GDM1 (cell line): ENCODE measurements at places on chromosomes 1 and 21.

GRCh38 chr1:162632217-162632666 lies at the start of gene DDR2:
Gene DDR2, plus strand, starts transcription at chr1:162632464. Its CDS starts 86,600 bp downstream, at chr1:162719064.
- DNase-seq = no peak

GRCh38 chr1:227559499-227559898 lies 3.9 kb upstream of the ZNF678 start:
- no peak for DNase-seq

DNA sequence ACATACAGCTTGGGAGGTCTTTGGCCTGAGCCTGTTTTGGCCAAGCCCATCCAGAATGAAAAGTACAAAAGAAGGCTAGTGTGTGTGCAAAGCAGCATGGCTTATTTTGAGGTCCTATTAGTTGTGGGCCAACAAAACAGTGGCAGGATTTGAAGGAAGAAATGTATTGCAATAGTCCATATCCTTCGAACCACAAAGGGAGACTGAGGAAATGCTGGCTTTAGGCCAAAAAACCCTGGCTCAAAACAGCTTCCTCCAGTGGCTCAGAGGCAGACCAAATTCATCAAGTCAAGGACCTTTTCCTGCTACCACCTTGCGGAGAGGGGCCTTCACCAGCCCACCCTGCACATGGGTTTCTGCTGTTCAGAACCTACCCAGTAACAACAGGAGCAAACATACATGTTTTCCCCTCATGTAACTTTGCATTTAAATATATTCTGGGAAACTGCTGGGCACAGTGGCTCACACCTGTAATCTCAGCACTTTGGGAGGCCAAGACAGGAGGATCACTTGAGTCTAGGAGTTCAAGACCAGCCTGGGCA lies 43.3 kb downstream of the VPS26C start:
- DNase-seq = no peak

GRCh38 chr1:153563483-153563901 lies 2.2 kb downstream of the S100A2 start:
- DNase-seq = no peak

DNA sequence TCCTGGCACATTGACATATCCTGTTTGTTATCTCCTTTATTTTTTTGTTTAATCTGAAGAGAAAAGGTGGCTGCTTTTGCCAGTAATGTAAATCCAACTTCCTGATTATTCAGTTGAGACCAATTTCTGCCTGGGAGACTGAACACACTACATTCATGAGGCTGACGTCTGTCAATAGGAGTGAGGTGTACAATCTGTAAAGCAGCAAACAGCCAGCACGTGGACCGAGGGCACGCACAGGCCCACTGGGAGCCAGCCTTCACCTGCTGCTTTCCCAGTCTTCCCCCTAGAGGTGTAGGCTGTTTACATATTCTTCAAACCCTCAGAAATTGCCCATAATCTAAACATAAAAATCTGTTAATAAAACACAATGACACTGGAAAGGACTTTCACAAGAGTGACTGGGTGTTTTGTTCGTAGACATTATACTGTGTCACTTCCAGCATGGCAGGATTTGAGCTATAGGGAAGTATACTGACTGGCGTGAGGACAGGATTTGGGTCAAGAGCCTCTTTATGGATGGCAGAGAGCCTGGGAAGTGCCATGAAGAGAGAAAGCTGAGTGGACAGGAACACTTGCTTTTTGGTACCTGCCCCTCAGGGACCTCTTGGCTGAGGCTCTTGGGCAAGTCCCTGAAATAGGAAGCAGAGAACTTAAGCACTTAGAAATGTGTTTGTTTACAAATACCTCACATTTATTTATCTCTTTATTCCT lies 552.9 kb upstream of the CAMK1G start:
- no peak for DNase-seq

DNA sequence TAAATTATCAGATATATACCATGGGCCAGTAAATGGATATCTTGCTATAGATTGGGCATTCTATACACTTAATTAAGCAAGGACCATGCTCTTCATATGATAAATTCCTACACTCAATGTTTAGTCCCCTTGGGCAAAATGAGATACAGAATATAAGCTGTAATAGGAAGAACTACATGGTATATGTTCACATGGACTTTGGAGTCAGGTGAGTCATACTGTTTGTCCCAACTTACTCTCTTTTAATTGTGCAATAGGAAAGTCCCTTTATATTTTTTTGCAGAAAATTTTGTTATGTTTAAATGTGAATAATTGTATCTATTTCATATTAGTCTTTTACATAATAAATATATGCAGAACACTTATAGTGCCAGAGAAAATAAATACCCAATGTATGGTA lies 820.2 kb upstream of the ADAMTS5 start:
- no peak for DNase-seq

GRCh38 chr1:210446479-210446878 lies 117.8 kb downstream of the HHAT start:
- no peak for DNase-seq

DNA sequence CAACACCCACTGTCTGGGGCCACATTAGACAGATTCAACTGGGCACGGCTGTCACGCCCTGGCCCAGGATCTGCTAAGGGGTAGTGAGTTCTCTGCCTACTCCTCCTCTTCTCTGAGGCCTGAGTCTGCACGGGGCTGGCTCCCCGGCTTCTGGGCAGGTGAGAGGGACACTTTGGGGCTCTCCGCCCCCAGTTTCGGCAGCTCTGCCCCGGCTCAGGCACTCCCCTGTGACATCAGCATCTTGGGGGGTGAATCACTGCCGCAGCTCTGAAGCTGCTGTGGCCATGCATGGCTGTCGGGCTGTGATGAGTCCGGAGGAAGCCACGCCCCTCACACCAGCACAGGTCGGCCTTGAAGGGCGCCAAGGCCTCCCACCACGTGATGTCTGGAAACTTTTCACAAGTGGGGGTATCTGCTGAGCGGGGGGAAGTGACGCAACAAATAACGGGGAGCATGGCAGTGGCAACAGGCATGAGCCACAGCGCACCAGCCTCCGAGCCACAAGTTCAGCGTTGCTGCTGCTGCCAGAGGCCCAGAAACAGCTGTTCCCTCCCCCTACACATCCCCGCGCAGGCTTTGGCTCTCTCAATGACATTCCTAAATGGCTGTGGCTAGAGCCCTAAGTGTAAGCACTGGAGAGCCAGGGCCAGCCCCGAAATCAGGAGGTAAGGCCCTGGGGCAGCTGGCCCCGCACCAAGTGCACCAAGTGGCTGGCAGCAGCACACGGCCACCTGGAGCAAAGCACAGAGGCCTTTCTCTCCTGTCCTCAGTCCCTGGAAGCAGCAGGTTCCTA lies 26.3 kb downstream of the ZBTB17 start:
- DNase-seq = no peak

- DNase-seq = no peak
Observed at GRCh38 chr1:6928106-6928885, 143.0 kb downstream of the CAMTA1 start.

DNA sequence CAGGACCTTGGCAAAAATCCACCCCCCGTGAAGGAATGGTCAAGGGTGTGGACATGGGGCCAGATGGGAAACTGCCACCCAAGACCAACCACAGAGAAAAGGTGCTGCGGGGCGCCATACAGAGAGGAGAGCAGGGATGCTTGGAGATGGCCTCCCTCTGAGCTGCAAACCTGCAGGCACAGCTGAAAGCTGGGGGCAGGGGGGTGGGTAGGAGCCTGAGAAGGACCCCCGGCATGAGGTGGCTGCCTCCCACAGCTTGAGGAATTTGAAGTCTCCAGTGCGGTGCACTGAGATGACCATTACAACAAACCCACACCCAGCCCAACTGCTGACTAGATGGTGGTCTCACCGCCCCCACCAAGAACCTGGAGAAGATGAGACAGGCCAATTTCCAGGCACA lies 84.8 kb downstream of the WDR4 start:
- no peak for DNase-seq

DNA sequence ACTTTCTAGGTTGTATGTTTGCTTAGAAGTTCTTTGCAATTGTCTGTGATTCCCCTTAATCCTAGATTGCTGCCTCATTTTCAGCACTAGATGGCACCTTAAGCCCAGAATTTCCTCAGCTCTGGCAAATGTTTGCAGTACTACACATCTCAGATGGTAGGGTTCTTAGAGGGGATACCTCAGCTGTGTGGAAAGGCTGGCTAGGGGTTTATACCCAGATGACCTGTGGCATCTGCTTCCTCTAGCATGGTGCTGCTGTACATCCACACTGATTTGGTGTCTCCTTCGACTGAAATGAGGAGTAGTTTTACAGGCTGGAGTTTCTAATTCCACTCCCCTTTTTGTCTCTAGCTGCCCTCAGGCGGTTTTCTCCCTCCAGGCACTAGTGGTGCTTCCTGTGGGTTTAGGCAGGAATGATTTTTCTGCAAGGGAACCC lies 23.5 kb downstream of the ASB17 start:
- peak; percentile 19 for DNase-seq

DNA sequence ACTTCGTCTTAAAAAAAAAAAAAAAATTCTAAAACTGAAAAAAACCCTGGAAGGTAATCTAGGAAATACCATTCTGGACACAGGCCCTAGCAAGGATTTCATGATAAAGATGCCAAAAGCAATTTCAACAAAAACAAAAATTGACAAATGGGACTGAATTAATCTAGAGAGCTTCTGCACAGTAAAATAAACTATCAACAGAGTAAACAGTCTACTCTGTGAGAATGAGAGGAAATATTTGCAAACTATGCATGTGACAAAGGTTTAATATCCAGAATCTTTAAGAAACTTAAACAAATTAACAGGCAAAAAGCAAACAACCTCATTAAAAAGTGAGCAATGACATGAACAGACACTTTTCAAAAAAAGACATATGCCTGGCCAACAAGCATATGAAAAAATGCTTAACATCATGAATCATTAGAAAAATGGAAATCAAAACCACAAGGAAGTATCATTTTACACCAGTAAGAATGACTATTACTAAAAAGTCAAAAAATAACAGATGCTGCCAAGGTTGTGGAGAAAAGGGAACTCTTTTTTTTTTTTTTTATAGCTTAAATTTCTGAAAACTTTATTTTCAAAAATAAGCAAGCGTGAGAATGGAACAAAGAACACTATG lies 29.4 kb upstream of the RNPC3 start:
- no peak for DNase-seq

GRCh38 chr1:38283696-38284470 lies 237.3 kb upstream of the POU3F1 start:
- DNase-seq = no peak

- DNase-seq = no peak
Observed at GRCh38 chr1:32786856-32787255, 30.3 kb downstream of the YARS1 start.

GRCh38 chr1:204495777-204496176 lies 1.2 kb upstream of the PIK3C2B start:
- DNase-seq = no peak

DNA sequence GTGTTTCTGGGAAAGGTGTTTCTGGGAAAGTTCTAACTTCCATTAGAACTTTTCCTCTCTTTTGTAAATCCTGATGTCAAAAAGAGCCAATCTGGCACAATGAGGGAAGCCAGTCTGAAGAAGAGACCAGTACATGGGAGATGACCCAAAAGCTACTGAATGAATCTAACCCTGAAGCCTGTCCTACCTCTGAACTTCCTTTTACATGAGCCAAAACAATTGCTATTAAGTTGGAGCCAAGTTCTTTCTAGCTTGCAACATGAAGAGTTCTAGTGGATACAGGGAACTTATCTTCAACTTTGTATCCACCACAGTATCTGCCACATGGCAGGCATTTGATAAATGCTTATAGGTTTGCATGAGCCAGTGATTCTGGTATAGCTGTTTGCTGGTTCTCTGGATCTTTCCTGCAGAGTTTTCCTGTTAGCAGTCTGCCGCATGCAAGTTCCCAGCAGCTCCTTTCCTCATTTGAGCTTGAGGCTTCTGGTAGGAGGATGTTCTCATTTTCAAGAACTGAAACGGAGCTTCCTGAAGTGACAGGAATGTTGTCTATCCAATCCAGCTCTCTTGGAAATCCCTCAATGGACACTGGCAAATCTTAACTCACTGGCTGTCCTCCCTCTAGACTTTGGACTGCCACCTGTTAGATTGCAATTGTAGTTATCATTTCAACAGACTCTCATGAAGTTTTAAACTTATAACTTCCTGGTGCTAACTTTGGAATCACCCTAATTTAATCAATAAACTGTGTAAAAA lies 73.1 kb upstream of the LPGAT1 start:
- no peak for DNase-seq

GRCh38 chr1:82466891-82467290 lies 666.2 kb downstream of the ADGRL2 start:
- DNase-seq = no peak

DNA sequence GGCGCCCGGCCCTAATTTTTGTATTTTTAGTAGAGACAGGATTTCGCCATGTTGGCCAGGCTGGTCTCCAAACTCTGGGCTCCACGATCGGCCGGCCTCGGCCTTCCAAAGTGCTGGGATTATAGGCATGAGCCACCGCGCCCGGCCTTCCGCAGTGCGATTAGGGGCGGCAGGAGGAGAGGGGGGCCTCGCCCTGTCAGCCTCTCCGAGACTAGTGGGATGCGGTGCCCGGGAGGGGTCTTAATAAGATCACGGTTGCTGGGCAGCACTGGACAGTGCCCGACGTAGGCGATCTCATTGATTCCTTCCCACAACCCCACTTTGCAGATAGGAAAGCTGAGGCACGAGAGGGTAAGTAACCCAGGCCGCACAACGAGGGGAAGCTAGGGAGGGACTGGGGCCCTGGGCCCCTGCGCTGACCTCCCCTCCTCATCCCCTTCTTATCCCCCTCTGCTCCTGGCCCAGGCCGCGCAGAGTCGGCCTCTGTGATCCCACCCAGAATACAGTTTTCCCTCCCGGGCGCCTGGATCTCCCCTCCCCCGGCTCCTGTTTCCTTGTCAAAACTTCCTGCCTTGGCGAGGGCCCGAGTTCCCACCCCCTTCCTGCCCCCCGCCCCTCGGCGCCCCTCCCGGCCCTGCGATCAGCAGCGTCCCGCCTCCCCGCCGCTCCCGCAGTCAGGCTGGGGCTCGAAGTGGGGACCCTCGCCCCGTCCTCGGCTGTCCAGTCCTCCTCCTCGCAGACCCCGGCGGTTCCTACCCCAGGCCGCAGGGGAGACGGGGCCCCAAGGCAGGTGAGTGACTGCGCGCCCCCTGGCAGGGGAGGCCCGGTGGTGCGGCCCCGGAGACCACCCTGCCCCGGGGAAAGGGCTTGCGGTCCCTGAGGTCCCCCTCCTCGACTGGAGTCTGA lies at the start of gene PEAR1:
PEAR1 (plus strand) TSS at position 671 of the 906 bp plus-strand sequence. CDS start 10,209 bp downstream, outside the sequence.
- DNase-seq = peak; percentile 27

DNA sequence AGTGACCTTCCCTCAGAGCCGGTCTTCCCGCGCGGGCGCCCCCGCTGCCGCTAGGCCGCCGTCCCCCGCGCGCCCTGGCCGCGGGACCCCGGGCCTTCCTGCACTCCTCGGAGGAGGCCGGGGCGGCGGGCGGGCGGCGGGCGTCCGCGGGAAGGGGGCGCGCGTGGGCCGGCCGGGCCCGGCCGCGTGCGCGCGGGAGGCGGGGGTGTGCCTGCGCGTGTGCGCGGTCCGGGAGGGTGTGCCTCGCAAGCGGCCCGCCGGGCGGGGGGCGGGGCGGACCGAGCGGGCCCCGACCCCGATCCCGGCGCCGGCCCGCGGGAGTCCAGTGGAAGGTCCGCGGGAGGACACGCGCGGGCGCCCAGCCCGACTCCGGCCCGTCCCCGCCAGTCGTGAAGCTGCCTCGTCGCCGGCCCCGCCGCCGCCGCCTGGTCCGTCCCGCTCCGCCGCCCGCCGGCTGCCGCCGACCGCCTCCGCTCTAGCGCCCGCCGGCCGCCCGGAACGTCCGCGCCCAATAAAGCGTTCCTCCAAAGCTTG lies 438 bp downstream of the MRPS6 start:
- DNase-seq = peak; percentile 18

GRCh38 chr21:17607684-17608083 lies 5.0 kb downstream of the BTG3 start:
- no peak for DNase-seq
